Vagina (tissue), 2 donors: ENCODE measurements at places on chromosomes 5 and 9.

DNA sequence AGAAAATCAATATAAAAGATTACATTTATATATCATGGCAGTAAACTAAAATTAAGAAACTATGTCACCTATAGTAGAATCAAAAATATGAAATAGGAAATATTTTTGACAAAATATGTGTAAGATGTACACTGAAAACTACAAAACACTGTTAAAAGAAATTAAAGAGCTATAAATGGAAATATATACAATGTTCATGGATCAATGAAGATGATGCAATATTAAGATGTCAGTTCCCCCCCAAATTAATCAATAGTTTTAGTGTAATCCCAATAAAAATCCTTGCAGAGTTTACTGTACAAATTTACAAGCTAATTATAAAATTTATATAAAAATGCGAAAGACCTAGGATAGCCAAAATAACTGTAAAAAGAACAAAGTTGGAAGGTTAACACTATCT lies 173.0 kb upstream of the ADRA1B start:
- no peak for DNase-seq

DNA sequence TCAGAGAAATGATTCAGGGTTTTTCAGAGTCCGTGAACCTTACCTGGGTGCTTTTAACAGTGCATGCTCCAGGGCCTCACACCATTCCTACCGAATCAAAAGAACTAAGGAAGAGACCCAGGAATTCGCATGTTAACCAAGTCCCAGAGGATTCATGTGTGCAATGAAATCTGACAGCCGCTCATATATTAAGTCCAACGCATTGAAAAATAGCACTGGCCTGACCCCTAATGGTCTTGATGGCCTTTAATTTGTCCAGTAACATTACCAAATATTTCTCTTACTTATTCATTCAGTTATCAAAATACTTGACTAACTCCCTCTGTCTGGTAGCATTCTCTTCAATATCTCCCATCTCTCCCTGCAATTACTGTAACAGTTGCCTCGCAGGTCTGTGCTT lies 55.0 kb upstream of the MARCHF11 start:
- no peak for DNase-seq

GRCh38 chr5:97840643-97841042 lies 657.6 kb upstream of the RIOK2 start:
- DNase-seq = no peak

DNA sequence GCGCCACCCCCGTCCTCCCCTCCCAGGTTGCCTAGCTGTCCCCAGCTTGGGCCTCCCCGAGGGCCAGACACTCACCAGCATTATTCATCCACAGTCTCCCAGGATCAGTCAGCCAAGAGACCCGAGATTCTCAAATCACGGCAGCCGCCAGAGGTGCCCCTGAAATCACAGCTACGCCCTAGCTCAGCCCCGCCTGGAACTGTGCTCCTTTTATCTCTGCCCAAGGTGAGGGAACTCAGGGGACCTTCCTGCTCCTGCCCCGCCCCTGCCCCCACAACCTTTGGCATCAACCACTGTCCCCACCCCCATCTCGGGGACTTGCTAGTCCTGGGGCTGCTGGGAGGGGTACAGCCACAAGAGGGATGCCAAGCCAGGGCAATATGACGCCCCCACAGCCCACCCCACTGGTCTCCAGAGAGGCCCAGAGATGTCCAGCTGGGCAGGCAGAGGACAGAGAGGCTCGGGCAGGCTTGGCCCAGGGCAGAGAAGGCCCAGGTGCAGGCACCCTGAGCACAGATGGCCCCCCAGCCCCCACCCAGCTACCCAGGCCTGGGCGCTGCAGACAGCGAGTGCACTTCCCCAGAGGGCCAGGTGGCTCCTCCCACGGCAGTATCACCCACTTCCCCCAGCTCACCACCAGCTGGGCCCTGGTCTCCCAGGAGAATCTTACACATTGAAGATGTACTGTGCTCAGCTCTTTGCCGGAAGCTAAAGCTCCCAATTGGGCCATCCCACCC lies at the start of gene FUT7:
TSS of gene FUT7 (minus strand) at position 185 of the 737 bp plus-strand sequence. CDS start at position 88, 97 bp downstream.
- no peak for DNase-seq

GRCh38 chr5:140868721-140869554 lies at the start of gene PCDHA11:
TSS of gene PCDHA11 (plus strand) at chr5:140868957. CDS start at chr5:140869104, 147 bp downstream.
- DNase-seq = no peak

DNA sequence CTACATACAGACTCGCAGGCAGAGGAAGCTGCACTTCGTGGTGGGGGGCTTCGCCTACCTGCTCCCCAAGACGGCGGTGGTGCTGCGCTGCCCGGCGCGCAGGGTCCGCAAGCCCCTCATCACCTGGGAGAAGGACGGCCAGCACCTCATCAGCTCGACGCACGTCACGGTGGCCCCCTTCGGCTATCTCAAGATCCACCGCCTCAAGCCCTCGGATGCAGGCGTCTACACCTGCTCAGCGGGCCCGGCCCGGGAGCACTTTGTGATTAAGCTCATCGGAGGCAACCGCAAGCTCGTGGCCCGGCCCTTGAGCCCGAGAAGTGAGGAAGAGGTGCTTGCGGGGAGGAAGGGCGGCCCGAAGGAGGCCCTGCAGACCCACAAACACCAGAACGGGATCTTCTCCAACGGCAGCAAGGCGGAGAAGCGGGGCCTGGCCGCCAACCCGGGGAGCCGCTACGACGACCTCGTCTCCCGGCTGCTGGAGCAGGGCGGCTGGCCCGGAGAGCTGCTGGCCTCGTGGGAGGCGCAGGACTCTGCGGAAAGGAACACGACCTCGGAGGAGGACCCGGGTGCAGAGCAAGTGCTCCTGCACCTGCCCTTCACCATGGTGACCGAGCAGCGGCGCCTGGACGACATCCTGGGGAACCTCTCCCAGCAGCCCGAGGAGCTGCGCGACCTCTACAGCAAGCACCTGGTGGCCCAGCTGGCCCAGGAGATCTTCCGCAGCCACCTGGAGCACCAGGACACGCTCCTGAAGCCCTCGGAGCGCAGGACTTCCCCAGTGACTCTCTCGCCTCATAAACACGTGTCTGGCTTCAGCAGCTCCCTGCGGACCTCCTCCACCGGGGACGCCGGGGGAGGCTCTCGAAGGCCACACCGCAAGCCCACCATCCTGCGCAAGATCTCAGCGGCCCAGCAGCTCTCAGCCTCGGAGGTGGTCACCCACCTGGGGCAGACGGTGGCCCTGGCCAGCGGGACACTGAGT lies 255.9 kb downstream of the SAXO1 start:
- DNase-seq = no peak
